ENCODE measurements at places on chromosomes 12 and 14.

DNA sequence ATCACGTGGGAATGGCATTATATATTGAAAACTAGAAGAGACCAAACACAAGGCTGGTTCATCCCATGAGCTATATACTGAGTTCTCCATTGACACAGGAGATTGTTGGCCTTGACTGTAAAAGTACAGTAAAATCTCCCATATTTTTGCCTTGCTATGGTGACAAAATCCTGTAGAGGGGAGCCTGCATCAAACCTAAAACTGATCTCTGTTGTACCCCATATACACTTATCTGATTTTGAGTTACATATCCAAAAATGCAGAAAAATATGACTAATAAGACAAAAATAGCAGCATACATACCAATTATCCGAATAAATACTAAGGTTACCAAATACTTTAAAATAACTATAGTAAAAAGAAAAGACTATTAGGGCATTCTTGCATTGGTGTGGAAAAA is 60.4 kb downstream of the TMTC3 start:
- DNase-seq, result no peak

DNA sequence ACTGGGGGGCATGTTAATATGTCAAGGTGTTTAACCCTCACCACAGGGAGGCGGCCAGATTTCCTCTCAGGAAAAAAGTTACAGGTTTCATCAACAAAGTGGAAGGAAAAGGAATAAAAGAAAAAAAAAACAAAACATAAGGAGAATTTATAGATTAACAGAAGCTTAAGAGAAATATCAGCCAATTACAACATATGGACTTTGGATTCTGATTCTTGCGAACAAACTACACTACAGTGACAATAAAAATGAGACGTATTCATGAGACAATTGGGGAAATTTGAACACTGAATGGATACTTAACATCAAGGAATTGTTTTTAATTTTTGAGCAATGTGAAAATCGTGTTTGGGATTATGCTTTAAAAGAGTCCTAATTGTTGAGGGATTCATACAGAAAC is 60.4 kb downstream of the CALM1 start:
- DNase-seq, result no peak

- no peak for DNase-seq
Observed at GRCh38 chr12:120076651-120077050, 39.9 kb downstream of the RAB35 start.

GRCh38 chr12:96828169-96828789 is 78.8 kb upstream of the NEDD1 start:
- no peak for DNase-seq

DNA sequence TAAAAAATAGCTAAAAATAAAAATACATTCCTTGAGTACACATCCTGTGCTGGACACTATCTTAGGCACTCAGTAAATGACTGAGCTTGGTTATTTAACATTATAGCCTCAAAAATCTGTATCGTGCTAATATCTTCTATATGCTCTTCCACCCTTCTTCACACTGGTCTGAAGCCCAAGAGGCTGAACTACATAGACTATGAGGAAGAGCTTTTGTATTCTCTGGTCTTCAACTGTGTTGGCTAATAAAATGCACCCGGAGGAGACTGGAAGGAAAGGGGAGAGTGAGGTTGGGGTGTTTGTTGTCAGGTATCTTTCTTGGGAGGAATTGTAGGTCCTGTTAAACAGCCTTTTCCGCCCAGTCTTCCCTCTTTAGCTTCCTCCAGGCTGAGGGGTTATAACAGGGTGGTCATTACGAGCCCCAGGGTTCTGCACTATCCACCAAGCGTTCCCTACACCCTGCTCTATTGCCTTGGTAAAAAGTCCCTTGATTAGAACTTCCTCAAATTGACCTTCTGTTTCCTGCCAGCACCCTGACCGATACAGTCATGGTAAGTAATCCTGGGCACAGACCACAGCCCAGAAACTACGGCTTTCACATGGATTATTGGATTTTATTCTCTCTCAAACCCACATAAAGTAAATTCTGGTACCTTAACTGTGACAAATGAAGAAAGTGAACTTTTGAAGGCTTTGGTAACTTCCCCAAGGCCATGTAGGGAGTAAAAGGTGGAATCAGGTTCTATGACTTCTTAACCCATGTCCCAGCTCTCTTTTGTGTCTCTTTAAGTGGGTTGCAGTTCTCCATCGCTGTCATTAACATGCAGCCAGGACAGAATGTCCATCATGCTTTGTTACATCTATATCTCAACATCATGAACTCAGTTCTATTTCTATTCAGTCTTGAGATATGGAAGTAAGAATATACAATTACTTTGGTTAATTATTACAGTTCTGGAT is 71.3 kb downstream of the PTHLH start:
- no peak for DNase-seq

GRCh38 chr14:96363751-96364336 is 518 bp downstream of the GSKIP start:
- no peak for DNase-seq

DNA sequence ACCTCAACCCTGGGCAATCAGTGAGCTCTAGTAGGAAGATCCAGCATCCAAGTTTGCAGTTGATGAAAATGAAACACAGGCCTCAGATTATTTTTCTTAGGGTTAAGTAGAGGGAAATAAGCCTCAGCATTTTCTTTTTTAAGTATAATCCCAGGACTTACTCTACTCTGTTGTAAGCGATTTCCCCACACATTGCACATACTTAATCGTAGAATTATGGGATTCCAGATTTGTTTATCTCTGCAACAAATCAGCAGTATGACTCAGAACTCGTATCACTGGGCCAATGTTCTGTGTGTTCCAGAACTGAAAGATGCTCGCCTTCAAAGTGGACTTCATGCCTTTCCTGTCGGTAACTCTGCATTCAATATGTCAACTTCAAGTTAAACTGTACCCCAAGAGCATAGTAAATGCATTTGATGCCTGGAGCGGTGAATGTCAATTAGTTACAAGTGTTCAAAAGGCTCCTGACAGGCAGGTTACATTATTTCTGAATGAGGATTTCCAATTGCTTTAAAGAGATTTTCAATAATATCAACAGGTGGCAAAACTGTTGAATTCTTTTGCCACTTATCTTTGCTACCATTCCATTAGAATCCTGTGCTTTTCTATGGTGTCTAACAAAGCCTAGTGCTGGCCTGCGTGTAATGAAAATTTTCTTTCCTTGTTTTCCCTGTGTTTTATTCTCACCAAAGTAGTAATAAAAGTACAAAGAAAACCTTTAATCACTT is 323.8 kb upstream of the SYT1 start:
- no peak for DNase-seq

- DNase-seq, result no peak
Observed at GRCh38 chr14:92199763-92200162, 78.0 kb downstream of the CPSF2 start.

- no peak for DNase-seq
Observed at GRCh38 chr12:75969768-75970167, 61.8 kb downstream of the PHLDA1 start.

- no peak for DNase-seq
Observed at GRCh38 chr12:132494294-132495164, 4.6 kb downstream of the FBRSL1 start.

All from fibroblast of skin of left biceps (primary cell).